ENCODE measurements at places on chromosomes 1 and 21.

GRCh38 chr1:83978056-83978455, 20.9 kb downstream of the TTLL7 start:
- no peak for DNase-seq

- no peak for DNase-seq
These were observed 123.6 kb downstream of the ELAVL4 start for GRCh38 chr1:50232336-50232735.

DNA sequence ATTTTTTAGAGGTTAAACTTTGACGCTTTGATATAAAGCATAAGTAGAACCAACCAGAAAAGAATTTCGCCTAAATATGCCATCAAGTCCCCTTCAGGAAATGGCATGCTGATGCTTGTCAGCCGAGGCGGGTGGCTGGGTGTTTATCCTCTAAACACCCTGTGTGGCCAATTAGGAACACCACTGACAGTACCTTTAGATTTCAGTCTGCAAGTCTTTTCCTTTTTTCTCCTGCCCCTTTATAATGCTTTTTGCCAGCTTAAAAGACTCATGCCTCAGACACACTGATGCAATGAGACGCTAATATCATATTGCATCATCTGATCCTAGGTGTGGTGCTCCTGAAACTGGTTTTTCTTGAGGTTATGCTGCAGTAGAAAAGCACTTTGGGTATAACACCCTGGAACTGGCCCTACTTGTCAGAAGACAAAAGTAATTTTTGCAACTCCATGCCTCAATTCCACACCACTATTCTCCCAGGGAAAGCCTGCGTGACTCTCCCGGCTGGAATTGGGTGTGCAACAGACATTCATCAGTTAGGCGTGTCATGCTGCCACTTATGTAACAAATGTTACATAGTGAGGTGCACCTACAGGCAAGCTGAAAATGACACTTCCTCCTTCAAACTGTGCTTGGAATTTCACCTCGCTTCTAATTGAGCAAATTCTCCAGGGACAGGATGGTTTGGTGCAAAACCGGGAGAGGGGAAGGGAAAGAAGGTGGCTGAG, 2.0 kb upstream of the RCC2 start:
- DNase-seq: no peak

- no peak for DNase-seq
These were observed 31.6 kb downstream of the AGT start for GRCh38 chr1:230682274-230682673.

DNA sequence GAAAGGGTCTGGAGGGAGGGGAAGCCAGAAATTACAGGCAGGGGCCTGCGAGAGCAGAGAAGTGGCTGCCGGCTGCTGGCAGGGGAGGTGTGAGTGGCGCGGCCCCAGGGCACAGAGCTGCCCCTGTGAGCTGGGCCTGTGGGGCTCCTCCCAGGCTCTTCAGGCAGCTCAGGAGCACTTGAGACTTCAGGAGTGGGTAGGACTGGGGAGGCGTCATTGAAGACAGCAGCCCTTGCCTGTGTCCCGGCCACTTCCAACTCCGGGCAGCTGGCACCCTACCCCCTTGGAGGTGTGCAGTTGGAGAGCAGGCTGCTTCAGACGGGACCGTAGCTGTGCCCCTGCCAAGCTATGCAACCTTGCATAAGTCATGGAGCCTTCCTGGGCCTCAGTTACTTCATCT, 87.5 kb upstream of the ACTL8 start:
- no peak for DNase-seq

GRCh38 chr1:228351850-228352249, 54.8 kb downstream of the TRIM11 start:
- no peak for DNase-seq

DNA sequence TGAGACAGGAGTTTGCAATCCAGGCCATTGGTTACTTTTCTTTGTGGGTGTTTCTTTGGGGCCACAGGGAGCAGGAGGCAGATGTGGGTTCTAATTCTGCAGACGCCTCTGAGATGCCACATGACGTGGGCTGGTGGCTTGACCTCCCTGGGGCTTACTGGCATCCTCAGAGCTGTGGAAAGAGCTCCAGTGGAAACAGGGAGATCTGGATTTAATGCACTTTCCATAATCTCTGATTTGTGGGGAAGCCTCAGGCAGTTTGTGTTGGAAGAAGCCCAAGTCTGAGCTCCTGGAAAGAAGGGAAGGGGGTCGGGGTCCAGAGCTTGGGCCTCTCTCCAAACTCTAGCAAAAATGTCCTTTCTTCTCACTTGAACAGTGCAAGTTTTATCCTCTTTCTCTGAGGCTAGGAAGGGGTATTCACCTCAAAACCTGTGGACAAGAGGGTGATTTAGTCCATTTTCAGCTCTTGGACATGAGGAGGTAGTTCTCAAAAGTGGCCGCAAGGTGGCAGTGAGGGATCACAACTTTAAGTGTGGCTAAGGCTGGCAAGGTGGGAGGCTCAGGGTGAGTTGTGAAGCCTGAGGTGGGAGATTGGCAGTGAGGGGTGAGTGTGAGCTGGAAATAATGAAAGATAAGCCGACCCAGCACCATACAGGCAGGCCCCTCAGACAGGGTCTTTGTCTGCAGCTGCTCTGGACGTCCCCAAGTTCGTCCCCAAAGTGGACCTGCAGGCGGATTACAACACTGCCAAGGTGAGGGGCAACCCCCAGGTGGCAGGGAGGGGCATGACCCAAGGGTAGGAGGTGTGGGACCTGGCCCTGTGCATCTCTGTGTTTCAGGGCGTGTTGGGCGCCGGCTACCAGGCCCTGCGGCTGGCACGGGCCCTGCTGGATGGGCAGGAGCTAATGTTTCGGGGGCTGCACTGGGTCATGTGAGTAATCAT, 9.2 kb downstream of the IKBKE start:
- peak; percentile 76 for DNase-seq

- DNase-seq: no peak
These were observed 721 bp downstream of the C1orf54 start for GRCh38 chr1:150273311-150273710.

DNA sequence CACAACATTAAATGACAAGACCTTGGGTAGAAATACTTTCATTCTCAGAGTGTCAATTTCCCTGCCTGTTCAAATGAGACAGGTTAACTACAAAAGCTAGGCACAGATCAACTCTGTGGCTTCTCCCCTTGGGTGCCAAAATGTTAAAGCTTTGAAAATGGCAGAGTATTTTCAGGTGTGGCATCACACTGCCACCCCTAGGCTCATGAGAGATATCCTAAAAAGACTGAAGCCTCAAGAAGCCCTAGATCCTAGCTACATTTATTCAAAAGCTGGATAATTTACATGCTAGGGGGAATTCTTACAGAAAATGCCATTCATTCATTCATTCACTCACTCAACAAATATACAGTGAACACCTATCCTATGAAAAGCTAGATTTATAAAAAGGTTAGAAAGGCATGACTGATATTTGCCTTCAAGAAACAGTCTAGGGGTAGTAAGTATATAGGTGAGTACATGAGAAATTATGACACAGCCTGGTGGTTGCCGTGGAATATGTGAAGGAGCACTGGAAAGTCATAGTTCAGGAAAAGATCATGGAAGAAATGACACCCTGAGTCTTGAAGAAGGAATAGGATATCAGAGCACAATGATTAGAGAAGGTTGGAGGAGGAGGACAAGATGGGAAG, 15.9 kb upstream of the RAB4A start:
- DNase-seq: no peak

- peak; percentile 84 for DNase-seq
These were observed 44.9 kb downstream of the SSBP3 start for GRCh38 chr1:54361342-54361741.

DNA sequence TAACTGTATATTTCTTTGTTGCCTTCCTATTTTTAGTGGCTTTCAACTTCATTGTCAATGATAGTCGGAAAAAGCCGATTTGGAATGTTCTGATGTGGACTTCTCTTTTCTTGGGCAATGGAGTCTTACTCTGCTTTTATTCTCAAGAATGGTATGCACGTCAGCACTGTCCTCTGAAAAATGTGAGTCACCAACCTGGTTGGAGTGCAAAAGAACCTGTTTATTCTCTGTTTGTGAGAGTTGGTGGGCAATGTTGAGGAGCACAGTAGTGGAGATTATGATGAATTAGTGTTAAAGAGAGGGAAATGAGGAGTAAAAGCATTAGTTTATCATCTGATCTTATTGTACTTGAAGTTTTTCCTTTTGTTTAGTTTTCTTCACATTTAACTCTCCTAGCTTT, 14.5 kb upstream of the AXDND1 start:
- DNase-seq: no peak

DNA sequence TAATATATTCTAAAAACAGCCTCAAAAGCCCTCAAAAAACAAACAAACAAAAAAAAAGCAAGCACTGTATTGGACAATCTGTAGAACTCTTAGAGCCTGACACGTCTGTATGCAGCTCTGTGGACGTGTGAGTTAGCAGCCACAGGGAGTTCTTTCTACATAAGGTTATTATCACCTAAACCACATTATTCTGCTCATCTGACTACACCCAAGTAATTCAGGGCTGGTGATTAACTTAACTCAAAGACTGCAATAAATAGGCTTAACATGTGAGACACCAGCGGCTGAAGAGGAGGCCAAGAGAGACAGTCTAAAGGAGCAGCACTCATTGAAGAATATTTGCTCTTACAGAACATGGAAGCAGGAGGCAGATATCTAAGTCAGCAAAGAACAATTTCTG, 316.0 kb downstream of the VAV3 start:
- DNase-seq: no peak

DNA sequence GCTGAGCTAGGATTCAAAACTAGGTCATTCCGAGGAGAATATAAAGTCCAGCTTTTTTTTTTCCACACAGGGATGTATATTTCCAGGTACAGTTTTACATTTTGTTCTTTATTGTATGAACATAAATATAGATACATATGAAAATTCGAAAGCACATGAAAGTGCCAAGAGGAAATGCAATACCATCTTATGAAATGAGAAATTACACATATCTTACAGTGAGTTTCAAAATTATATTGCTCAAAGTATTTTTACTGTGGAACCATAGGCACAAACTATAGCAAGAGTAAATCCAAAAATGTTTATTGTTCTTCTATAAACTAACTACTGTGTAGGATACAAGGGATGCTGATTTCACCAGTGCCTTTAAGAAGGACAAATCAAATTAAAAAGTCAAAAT, 39.0 kb downstream of the PTPRC start:
- DNase-seq: no peak

- no peak for DNase-seq
These were observed 301.7 kb upstream of the VAMP3 start for GRCh38 chr1:7469255-7469938.

GRCh38 chr1:15945011-15945831, 30.7 kb downstream of the ZBTB17 start:
- DNase-seq: no peak

DNA sequence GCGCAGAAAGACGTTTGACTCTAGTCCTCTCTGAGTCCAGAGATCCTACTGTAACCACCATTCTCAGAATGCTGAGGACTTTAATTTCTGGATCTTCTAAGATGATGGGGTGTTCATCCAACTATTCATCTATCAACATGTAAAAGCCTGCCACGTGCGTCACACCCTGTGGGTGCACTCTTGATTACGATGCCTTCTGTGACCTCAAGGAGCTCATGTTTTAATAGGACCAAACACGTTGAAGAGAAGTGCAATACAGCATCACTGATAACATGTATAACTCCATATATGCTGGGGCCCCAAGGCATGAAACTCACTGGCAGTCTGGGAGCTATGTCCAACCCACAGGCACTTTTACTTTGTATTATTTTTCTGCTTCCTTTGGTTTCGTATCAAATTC, 19.0 kb downstream of the KIAA0040 start:
- no peak for DNase-seq

GRCh38 chr1:2070800-2071530, 20.8 kb downstream of the PRKCZ start:
- DNase-seq: no peak

DNA sequence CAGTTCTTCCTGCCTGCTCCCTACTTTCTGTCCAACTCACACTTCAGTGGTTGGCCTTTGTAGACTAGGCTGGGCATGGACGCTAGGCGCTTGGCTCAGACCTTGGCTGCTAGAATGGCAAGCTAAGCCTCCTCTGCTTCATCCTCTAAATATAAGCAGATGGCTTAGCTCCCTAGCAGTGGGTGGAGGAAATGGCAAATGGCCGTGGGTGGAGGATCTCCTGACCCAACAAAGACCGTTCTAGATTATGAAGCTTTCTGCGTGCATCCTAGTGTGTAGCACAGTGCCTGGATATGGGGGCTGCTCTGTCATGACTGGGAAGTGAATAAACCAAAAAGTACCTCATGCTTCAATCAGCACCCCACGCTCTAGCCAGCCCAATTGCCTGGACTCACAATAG, 10.4 kb upstream of the ETV3L start:
- no peak for DNase-seq

GRCh38 chr21:44568261-44568660, 5.3 kb upstream of the KRTAP10-4 start:
- no peak for DNase-seq

- DNase-seq: peak; percentile 15
These were observed 28.2 kb downstream of the TCEANC2 start for GRCh38 chr1:54081306-54082270.

DNA sequence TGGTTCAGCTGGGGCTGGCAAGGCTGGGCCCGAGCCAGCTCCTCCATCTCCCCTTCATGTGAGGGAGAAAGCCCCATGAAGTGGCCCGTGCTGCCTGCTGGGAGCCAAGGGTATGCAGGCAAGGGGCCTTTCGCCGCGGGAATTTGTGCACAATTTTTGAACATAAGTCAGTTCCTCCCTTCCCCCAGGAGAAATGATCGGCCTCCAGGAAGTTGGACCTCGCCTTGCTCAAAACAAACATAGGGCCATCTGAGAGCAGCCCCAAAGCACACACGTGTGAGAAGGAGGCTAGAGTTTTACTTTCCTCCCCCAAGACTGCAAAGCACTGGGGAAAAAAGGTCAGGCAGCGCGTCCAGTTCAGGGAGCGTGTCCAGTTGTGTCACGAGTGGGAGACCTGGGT, 64.7 kb downstream of the PRDM16 start:
- DNase-seq: no peak

DNA sequence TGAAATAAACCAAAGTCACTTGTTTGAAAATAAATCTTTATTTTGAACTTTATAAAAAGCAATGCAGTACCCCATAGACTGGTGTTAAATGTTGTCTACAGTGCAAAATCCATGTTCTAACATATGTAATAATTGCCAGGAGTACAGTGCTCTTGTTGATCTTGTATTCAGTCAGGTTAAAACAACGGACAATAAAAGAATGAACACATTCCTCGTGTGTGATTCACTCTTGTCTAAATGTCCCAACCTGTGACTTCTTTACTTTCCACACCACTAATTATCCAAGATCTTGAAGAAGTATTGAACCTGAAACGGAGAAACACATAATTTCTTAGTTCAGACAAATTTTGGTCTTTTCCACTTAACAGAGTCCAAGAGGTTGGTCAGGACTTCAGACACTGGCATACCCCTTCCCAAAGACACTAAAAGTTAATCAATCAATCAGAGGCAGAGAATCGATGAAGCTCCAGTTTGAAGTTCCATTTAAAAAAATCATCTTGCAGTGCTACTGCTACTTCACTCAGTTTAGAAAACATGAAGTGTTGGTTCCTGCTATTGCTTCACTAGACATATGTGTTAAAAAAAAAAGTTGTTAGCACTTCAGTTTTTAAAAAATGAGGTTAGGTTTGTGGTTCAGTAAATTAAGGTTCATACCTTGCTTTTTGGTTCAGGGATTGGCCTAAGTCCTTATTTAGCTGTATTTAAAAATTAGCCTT, 26.2 kb downstream of the ATP1B1 start:
- DNase-seq: no peak

GRCh38 chr1:201741763-201742342, 87.1 kb upstream of the IPO9 start:
- no peak for DNase-seq
